HS-5 (cell line): ENCODE measurements at places on chromosomes 11 and 22.

DNA sequence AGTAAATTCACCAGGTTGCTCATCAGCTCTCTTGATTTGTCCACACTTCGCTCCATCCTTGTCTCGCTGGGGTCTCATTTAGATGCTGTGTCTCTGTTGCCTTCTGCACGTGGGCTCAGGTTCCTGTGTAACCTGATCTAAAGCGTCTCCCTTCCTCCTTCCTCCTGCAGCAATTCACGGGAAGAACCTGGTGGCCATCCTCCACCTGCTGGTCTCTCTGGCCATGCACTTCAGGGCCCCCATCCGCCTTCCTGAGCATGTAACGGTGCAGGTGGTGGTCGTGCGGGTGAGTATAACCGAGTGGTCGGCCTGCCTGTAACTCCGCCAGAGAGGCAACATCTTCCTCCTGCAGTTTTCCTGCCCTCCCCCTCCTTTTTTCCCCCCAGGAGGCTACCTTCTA is 48.0 kb upstream of the PARVG start:
- DNase-seq: no peak

- no peak for DNase-seq
These were observed 18.4 kb upstream of the MYOD1 start for GRCh38 chr11:17700991-17701390.

DNA sequence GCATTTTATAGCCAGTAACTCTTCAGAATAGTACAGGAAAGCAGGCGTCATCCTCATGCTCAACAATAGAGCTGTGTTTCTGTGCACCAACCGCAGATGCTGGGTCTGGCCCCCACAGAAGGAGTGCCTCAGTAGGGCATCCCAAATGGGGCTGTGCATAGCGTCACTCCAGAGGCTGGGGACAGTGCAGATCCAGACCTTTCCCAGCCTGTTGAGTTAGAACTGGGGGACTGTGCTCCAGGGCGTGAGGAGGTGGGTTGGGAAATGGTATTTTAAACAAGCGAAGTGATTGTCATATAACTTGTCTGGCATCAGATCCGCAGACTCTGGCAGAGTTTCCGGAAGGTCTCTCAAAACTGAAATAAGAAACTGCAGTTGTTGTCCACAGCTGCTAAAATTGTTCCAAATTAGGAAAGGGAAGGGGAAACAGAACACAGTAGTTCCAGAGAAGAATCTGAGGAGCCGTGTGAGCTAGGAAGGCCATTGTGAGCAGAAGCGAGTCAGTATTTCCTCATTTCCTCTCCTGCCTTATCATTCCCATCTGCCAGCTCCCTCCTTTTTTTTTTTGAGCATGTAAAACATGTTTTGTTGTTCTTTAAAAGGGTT is 52.2 kb downstream of the JAM3 start:
- no peak for DNase-seq

GRCh38 chr11:57474017-57474802 is 13.9 kb downstream of the RTN4RL2 start:
- DNase-seq: no peak

- no peak for DNase-seq
These were observed 9.2 kb downstream of the CLCF1 start for GRCh38 chr11:67364169-67364568.

- no peak for DNase-seq
These were observed 374.6 kb downstream of the CTTN start for GRCh38 chr11:70772950-70773349.

DNA sequence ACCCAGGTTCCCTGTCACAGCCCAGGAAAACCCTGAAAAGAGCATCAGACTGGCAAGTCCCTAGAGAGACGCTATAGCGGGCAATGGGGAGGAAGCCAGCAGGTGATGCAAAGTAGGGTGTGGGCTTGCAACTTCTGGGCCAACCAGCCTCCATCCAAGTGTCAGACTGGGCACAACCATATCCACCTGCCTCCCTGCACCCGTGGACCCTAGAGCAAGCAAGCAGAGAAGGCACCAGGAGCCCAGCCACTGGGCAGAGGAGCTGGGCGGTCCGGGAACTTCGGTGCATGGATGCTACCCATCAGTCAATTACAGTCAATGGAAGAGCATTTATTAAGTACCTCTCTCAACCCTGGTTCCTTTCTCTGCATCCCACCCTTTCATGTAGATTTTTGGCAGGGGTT is 2.8 kb downstream of the NECTIN1 start:
- no peak for DNase-seq

- DNase-seq: no peak
These were observed 5.4 kb downstream of the DDI1 start for GRCh38 chr11:104041792-104042191.

- no peak for DNase-seq
These were observed 496.4 kb downstream of the BRD1 start for GRCh38 chr22:49331223-49331815.

GRCh38 chr22:32971276-32971675 is 86.9 kb downstream of the SYN3 start:
- no peak for DNase-seq

DNA sequence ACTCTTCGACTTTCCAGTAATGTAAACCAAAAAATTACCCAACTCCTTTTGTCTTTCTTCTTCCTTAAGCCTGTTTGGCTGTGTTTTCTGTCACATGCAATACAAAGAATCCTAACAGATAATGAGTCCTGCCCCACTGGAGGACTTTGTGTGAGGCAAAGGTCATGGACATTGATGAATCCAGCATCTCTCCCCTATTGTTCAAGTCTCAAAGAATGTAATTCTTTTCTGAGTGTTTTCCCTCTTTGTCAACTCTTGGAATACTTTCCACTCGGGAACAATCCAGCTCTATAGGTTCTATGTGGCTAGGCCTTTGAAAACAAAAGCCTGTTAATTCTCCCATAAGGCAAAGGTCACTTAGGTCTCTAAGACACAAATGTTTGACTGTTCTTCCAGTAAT is 100.7 kb downstream of the FAR1 start:
- DNase-seq: no peak

DNA sequence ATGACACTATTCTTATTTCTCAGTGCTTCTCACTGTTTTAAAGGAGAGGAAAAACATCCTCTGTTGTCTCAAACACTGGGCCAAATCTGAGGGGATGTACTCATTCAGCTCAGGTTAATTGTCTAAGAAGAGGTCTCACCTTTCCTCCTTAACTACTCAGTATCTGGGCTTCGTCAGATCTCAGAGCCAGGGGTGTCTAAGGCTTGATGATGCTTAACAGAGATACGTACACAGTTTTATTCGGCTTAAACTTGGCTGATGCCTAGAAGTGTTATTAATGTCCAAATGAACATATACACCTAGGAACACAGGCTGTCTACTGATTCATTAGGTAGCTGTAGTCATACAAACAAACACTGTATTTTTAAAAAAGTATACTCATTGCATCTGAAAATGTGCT is 85.8 kb downstream of the UVRAG start:
- no peak for DNase-seq

DNA sequence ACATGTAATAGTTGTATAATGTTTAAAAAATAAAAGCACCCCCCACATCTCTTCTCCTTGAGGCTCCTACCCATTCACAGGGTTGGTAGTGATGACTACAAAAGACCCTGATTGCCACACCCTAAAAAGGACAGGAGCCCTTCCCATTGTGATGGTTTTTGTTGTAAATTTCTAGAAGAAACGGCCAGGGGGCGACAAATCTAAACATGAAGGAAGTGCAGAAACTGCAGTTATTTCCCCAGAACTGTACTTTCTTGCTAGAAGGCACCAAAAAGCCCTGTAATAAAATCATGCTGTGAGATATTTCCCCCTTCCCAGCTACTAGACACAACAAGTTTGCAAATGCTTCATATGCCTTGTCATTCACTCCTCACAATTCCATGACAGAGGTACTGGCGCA is 10.8 kb downstream of the PRR5L start:
- DNase-seq: no peak

GRCh38 chr11:12177739-12178338 is 67.4 kb downstream of the MICAL2 start:
- no peak for DNase-seq

DNA sequence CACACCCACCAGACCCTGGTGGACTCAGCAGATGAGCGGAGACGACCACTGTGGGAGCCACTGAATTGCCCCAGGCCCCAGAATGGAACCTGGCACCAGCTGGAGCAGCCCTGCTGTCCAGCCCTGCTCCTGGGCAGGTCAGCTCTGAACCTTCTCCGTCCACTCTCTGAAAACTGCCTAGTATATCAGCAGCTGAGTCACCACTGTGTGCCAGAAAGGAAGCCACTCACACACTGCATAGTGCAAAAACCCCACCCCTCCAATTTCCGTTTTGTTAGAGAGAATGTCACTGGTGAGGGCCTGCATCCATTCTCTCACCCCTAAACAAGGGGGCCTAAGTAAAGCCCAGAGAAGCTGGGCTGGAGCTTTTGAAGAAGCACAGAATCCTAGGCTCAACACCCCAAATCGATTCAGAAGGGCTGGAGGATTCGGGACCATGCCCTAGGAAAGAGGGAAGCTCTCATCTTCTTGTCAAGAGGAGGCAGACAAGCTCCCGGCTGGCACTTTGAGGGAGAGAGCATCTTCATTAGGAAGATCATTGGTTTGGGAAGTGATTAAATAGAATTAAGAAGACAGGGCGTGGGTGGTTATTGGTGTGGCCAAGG is 44.5 kb downstream of the GALNT18 start:
- DNase-seq: no peak

GRCh38 chr11:62694455-62695167 is 5.3 kb upstream of the LRRN4CL start:
- no peak for DNase-seq

DNA sequence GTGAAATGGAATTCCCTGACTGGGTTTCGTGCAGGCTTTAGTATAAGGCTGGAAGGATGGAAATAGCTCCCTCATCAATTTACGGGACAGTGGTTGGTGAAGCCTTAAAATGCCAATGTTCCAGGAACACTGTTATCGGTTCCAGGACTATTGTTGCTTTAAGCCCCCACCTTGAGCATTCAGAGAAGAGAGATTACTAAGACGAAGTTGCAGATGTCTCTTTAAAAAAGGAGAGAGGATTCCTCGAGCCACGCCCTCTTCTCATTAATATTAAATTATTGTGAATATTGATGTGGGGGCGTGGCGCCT is 195 bp upstream of the CREB3L1 start:
- no peak for DNase-seq

DNA sequence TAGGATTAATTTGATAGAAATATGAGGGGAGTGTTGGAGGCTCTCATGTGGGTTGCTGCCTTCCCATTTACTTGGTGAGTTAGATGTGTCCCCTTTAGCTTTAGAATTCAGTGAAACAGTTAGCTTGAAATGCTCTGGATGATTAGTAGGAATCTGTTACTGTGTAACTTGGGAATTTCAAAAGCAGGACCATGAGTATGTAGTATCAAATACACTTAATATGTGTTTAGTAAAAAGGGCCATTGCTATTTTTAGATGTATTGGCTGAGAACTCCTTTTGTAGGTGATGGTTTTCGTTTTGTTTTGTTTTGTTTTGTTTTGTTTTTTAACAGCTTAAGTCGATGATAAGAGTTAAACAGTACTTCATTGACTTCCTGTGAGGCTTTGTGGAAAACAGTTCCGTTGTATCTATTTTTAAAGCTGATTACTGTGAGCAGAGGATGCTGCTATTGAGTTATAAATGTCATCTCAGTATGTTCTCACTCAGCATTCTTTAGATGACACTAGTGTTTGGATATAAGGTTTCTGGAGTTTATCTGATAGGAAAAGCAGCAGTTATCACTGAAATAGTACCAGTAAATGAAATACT is 53.5 kb downstream of the MCAM start:
- no peak for DNase-seq

- no peak for DNase-seq
These were observed 23.7 kb upstream of the SLC35F2 start for GRCh38 chr11:107882095-107882820.

- no peak for DNase-seq
These were observed 98.6 kb upstream of the USP47 start for GRCh38 chr11:11743216-11743615.

GRCh38 chr11:101083335-101083734 is 46.3 kb downstream of the PGR start:
- no peak for DNase-seq

- no peak for DNase-seq
These were observed 27.4 kb downstream of the OTOG start for GRCh38 chr11:17574141-17575091.

DNA sequence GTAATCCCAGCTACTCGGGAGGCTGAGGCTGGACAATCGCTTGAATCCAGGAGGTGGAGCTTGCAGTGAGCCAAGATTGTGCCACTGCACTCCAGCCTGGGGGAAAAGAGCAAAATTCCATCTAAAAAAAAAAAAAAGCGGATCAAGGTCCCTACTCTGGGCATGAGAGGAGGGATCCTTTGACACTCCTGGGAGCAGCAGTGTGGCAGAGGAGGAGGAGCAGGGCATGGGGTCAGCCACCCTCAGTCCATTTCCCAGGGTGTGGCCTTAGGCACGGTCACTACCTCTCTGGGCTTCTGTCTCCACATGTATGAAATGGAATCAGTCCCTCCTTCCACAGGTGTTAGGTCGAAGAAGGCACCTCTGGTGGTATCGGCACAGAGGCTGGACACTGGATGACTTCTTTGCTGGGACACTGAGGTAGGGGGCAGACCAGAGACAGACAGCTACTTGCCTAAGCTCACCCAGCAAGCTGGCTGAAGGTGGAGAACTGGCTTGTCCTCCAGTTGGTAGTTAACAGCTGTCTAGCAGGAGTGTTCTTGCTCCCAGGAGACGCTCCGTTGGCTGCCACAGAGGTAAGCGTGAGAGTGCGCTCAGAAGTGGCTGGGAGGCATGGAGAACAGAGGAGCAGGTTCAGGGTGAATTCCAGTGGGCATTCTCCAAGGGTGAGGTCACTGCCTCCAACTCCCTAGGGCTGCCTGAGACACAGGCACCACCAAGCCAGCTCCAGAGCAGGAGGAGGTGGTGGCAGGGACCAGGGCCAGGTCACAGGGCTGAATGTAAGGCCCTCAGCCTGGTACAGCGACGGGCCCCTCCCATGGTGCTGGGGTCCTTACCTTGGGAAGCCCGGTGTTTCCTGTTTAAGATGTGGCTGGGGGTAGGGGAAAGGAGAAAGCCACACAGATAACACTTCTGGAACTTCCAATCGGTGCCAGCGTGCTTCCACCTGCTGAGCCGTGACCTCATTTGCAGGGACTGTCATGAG is 19.5 kb downstream of the TXN2 start:
- no peak for DNase-seq

GRCh38 chr11:118415739-118416068 is 14.3 kb downstream of the ATP5MG start:
- peak; percentile 68 for DNase-seq

DNA sequence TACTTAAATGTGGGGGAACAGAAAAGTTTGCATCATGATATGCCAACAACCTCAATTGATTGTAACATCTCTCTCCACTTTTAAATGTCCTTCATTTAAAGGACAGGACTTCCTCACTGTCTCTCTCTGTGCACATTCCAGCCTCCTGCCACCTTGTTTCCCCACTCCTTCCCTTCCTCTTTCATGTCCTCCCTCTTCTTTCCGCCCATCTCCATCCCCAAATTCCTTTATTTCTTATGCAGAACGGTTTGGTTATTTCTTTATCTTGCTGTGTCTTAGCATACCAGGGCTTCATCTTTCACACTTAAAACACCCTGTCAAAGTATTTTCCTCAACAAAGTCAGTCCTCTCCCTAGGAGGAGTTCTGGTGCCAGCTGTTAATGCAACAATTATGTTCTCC is 293.8 kb downstream of the NXPE2 start:
- DNase-seq: no peak
